ENCODE measurements at places on chromosomes 4 and X.

DNA sequence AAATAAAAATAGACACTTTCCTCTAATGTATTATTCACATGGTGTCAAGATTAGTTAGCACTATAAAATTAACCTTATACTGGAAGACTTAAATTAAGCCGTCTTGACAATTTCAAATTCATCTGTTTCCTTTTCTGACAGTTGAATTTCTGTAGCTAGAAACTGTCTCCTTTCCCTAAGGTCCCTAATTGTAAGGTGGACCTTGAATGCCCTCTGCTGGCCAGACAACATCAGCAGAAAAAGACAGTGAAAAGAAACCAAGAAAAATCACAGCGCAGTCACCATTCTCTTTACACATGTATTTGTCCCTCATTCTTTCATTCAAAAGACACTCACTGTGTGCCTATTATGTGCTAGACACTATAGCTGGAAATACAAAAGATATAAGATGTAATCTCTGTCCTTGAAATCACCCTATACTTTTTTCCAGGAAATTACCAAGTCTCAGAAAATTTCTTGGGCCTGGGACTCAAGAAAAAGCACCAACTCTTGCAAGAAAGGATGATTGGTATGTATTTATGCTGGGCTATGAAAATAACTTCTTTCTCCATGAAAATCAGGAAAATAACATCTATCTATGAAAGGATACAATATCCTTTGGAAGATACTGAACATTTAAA, 32.7 kb upstream of the AMBN start:
- H3K27ac ChIP-seq: no peak overlapping the region
- no peaks in the 10 kb centered on the region for H3K36me3 ChIP-seq
- H3K4me3 ChIP-seq: no peak overlapping the region
- H3K27me3 ChIP-seq: no peaks in the 10 kb centered on the region
- H3K4me1 ChIP-seq: no peaks in the 10 kb centered on the region

GRCh38 chrX:109902665-109903064, 100.2 kb upstream of the TMEM164 start:
- no peak overlapping the region for H3K27ac ChIP-seq
- no peaks in the 10 kb centered on the region for H3K4me1 ChIP-seq
- H3K4me3 ChIP-seq: no peak overlapping the region

DNA sequence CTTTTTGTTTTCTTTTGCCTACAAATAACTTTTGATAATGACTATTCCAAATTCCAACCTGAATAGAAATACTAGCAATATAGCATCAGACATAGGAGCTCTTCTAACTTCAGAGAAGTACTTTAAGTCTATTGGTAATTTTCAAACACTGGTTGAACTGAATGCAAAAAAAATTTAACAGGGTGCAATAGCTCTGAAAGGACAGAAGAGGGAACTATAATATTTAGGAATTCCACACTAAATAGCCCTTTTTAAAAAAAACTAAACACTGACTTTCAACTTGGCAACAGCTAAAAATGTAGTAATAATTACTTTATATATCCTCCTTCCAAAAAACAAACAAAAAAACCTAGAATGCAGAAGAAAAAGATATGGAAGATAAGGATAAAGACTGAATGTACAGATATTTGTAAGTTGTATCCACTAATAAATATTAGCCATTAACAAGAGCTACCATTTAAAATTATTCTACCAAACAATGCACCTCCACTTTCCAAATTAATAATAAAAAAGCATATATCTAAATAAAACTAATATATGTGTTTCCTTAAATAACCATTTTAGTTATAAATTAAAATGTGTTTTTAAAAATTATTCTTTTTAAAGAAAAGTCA, 81.4 kb downstream of the FBXW7 start:
- no peaks in the 10 kb centered on the region for H3K27me3 ChIP-seq
- H3K36me3 ChIP-seq: no peaks in the 10 kb centered on the region
- H3K27ac ChIP-seq: no peak overlapping the region
- H3K4me1 ChIP-seq: no peaks in the 10 kb centered on the region
- no peak for DNase-seq
- H3K4me3 ChIP-seq: no peak overlapping the region

DNA sequence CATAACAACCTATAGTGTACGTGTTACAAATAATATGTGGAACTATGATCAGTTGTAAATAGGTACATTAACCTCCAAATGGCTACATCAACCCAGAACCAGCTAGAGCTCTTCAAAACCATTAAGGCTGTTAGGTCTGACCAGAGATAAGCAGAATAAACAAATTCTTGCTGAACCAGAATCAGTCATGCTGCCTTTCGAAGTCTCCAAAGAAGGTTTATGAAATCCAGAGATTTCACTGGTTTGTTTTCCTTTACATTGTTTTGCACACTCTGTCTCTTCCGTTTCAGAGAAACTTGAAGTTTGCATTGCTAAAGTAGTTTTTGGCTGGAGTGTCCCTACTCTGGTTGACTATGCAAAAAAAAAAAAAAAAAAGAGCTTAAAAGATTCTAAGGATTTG, 177.3 kb upstream of the SLIT2 start:
- no peak overlapping the region for H3K27ac ChIP-seq
- no peaks in the 10 kb centered on the region for H3K36me3 ChIP-seq
- H3K27me3 ChIP-seq: no peaks in the 10 kb centered on the region
- no peak for DNase-seq

GRCh38 chr4:150582873-150583286, 929 bp downstream of the MAB21L2 start:
- DNase-seq: no peak
- peaks cover 8% of the 10 kb centered on the region for H3K4me1 ChIP-seq
- H3K4me3 ChIP-seq: peak overlapping the region; percentile 52
- no peak overlapping the region for H3K27ac ChIP-seq
- H3K27me3 ChIP-seq: peaks cover 19% of the 10 kb centered on the region
- H3K36me3 ChIP-seq: no peaks in the 10 kb centered on the region

DNA sequence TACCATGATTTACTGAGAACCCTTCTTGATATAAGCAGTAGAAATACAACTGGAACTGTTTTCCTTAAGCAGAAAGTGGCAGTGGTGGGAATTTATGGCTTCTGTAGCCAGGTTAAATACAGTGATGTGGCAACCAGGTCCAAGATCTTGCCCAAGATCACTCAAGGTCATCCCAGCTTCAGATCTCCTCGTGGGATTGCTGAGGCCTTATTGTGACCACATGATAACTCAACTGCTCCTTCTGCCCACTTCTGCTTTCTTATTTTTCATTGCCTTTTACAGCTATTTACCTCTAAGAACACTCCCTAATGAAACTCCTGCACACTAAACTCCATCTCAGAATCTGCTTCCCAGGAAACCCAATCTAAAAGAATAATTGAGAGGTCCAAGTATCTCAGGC, 12.4 kb upstream of the CYBB start:
- H3K27ac ChIP-seq: no peak overlapping the region
- H3K27me3 ChIP-seq: no peaks in the 10 kb centered on the region
- H3K4me1 ChIP-seq: no peaks in the 10 kb centered on the region
- no peak for DNase-seq
- H3K36me3 ChIP-seq: no peaks in the 10 kb centered on the region
- no peak overlapping the region for H3K4me3 ChIP-seq

GRCh38 chr4:2080429-2081300, 21.5 kb downstream of the NAT8L start:
- H3K4me1 ChIP-seq: no peaks in the 10 kb centered on the region
- no peak overlapping the region for H3K27ac ChIP-seq
- no peak for DNase-seq
- H3K4me3 ChIP-seq: no peak overlapping the region

DNA sequence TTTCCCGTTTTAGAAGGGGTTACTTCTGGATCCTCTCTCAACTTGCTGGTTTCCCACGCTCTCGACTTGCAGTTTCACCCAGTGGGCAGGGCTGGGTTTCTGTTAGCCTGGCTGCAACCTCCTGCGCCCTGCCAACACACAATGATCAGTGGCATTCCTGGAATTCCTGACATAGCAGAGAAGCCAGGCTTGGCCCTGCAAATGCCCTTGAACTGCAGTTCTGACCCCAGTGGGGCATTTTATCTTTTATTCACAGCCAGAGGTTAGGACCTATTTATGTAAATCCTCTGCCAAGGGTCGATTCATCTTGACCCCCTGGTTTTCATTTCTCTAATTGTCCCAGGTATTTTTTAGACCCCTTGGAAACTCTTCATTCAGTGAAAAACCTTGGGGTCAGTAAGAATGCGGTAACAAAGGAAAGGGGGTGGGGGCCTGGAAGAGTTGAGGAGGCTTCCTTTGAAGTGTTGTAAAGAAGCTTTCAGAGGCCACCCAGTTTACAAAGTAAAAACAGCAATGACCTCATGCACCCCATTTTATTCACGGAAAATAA, 217.6 kb downstream of the ZNF674 start:
- H3K4me3 ChIP-seq: no peak overlapping the region
- H3K27ac ChIP-seq: peak overlapping the region; percentile 92
- no peaks in the 10 kb centered on the region for H3K36me3 ChIP-seq
- no peak for DNase-seq
- H3K27me3 ChIP-seq: no peaks in the 10 kb centered on the region
- H3K4me1 ChIP-seq: peaks cover 9% of the 10 kb centered on the region

- H3K27ac ChIP-seq: no peak overlapping the region
- H3K27me3 ChIP-seq: no peaks in the 10 kb centered on the region
- no peaks in the 10 kb centered on the region for H3K36me3 ChIP-seq
- H3K4me1 ChIP-seq: no peaks in the 10 kb centered on the region
- no peak overlapping the region for H3K4me3 ChIP-seq
Measured at GRCh38 chrX:120200851-120201250, 42.4 kb downstream of the RHOXF2 start.

GRCh38 chr4:110134269-110134869, 64.0 kb downstream of the ELOVL6 start:
- no peaks in the 10 kb centered on the region for H3K4me1 ChIP-seq
- H3K36me3 ChIP-seq: no peaks in the 10 kb centered on the region
- DNase-seq: no peak
- H3K27ac ChIP-seq: no peak overlapping the region
- no peak overlapping the region for H3K4me3 ChIP-seq

DNA sequence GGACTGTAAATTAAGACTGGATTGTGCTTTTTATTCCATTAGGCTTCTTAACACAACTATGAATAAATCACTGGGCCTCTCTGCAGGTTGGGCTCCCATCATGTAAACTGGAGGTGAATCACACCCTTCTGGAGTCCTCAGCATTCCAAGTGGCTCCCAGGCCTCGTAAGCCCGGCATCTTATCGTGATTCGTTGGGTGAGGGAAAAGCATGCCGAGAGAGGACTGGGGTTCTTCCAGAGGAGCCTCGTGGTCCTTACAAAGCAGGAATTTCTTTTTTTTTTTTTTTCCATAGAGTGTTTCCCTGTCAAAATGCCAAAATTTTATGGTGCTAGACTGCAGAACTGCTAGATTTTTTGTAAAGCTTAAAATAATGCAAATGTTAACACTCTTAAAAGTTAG, 20.0 kb downstream of the CLDN22 start:
- DNase-seq: no peak
- peaks cover 6% of the 10 kb centered on the region for H3K4me1 ChIP-seq
- H3K27me3 ChIP-seq: no peaks in the 10 kb centered on the region
- H3K36me3 ChIP-seq: peaks cover 3% of the 10 kb centered on the region
- no peak overlapping the region for H3K27ac ChIP-seq

- H3K4me1 ChIP-seq: no peaks in the 10 kb centered on the region
- no peaks in the 10 kb centered on the region for H3K36me3 ChIP-seq
- H3K27me3 ChIP-seq: no peaks in the 10 kb centered on the region
Measured at GRCh38 chr4:14837860-14838259, 164.4 kb upstream of the CPEB2 start.

DNA sequence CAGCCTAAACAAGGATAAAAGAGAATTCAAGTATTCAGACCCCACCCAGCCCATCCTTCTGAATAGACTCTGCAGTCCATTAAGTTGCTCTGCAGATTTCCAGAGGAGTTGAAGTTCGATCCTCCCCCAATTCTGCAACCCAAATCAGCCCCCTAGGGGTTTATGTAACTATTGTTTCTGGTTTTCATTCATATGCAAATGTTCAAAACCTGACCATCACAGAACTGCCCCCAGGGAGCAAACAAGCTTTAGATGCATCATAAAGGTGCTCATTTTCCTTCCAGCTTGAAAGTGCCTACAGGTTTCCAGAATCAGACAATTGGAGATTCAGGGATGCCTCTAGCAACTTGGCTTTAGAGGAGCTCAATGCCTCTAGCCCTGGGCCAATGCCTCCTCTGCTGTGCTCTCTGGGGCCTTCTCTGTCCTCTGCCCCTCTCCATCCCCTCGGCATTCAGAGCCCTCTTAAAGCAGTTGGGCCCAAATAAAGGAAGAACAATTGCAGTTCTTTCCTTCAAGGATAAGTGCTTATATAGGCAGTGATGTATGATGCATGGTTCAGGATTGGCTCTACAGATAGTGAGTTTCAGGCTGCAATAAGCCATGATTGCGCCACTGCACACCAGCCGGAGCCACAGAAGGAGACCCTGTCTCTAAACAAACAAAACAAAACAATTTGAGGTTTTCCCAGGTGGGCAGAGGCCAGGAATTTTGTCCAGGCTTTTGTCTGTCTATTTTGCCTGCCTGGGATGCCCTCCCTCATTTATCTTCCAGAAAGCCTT, 23.5 kb upstream of the SPINK2 start:
- no peaks in the 10 kb centered on the region for H3K36me3 ChIP-seq
- no peaks in the 10 kb centered on the region for H3K4me1 ChIP-seq
- no peak overlapping the region for H3K27ac ChIP-seq
- H3K4me3 ChIP-seq: no peak overlapping the region
- H3K27me3 ChIP-seq: no peaks in the 10 kb centered on the region

- no peak overlapping the region for H3K27ac ChIP-seq
- H3K27me3 ChIP-seq: no peaks in the 10 kb centered on the region
- no peak for DNase-seq
- H3K4me1 ChIP-seq: no peaks in the 10 kb centered on the region
- H3K4me3 ChIP-seq: no peak overlapping the region
- no peaks in the 10 kb centered on the region for H3K36me3 ChIP-seq
Measured at GRCh38 chr4:145440292-145441007, 41.2 kb upstream of the SMAD1 start.

- no peak overlapping the region for H3K27ac ChIP-seq
- H3K4me1 ChIP-seq: peaks cover 21% of the 10 kb centered on the region
- H3K36me3 ChIP-seq: no peaks in the 10 kb centered on the region
- no peak overlapping the region for H3K4me3 ChIP-seq
- DNase-seq: peak; percentile 64
Measured at GRCh38 chr4:150211799-150212445, 133.7 kb downstream of the DCLK2 start.

DNA sequence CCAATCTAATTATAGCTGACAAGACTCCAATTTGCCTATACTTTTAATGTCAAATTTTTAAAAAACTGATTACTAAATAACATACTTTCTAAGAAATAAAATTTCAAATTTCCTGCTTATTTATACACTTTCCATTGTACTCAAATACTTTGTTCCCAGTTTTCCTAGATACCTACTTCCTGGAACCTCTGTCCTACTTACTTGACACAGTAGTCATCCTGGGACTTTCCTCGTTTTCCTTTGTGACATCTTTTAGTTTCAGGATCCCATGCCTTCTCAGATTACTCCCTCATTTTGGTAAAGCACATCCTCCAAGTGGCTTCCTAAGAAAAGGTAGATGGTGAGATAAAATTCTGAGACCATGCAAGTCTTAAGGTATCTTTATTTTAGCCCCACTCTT, 13.3 kb upstream of the FAM184B start:
- H3K4me3 ChIP-seq: no peak overlapping the region
- DNase-seq: no peak
- H3K27me3 ChIP-seq: no peaks in the 10 kb centered on the region
- no peak overlapping the region for H3K27ac ChIP-seq

All from trophoblast cell (in vitro differentiated cells and primary cell).